ENCODE measurements at places on chromosomes 7 and 10.
A peak's percentile ranks its signal among the peaks of the same experiment; 100 is the strongest.

GRCh38 chr10:89391907-89392756, at the start of gene IFIT1:
Gene IFIT1 (plus strand): TSS chr10:89392623. CDS start chr10:89392713, 90 bp downstream.
- DNase-seq, result peak; percentile 10

- DNase-seq, result no peak
Measured at GRCh38 chr10:120103738-120104560, 211.4 kb downstream of the SEC23IP start.

GRCh38 chr7:23469961-23470250, 385 bp downstream of the IGF2BP3 start:
- DNase-seq, result peak; percentile 14

- DNase-seq, result no peak
Measured at GRCh38 chr10:71743089-71743838, 23.7 kb upstream of the C10orf105 start.

DNA sequence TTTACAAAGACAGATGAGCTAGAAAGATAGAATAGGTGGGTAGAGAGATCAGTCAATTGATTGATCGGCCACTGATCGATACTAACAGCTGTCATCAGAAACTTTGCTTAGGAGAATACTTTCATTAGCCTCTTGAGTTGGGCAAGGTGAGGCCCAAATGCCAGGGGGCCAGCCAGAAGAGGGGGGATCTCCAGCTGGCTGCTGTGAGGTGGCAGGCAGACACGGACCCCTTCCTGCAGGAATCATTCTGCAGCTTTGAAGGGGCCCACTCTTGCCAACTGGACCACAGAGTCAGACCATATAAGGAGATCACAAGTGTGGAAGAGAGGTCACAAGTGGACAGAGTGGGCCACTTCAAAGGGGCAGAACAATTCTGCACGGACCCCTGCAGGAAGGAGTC, 62.9 kb upstream of the DOCK1 start:
- DNase-seq, result no peak

DNA sequence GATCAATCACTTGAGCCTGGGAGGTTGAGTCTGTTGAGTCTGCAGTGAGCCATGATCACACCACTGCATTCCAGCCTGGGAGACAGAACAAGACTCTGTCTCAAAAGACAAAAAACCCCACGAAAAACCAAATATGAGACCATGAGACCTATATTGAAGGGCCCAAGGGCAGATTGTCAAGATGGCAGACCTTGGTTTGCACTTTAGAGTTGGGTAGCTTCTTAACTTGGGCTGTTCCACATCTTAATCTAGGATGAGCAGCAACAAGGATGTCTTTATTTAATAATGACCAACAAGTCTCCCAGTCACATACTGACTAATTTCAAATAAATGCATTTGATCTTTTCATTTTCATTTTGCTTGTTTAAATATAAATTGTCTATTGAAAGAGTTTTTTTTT, 43.8 kb downstream of the KAT6B start:
- no peak for DNase-seq

DNA sequence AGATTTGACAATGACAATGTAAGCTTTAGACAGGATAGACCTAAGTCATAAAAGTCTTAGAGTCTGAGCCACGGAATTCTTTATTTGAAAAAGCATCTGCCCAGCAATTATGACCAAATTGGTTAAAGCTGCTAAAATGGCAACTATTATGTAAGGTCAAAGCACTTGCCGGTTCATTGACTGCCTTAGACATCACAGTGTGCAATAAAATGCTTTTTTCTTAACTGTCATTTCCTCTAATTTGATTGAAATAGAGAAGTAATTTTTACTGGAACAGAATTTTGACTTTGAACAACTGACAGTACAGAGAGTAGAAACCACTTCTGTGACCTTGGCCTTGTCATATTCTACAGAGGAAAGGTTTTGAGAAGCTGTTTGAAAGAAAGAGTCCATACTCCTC, 142.9 kb downstream of the THSD7A start:
- DNase-seq, result no peak

DNA sequence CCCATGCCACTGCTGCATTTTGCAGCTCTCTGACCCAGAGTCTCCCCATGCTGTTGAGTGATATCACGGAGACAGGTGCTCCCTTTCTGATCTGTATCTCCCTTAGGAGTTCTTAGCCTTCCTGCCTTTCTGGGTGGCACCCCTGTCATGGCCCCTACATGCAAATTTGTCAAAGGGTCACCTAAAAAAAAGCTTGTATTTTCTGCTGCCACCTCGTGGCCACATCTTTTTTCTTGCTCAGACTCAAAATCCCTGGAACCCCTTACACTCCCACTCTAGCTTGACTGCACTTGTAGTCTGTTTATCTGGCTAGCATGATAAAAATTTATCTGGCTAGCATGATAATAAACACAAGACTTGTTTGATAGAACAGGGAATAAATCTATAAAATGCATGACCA, 809.1 kb downstream of the SORCS1 start:
- DNase-seq, result no peak

GRCh38 chr7:36088966-36089365, 64.1 kb upstream of the EEPD1 start:
- DNase-seq, result no peak

DNA sequence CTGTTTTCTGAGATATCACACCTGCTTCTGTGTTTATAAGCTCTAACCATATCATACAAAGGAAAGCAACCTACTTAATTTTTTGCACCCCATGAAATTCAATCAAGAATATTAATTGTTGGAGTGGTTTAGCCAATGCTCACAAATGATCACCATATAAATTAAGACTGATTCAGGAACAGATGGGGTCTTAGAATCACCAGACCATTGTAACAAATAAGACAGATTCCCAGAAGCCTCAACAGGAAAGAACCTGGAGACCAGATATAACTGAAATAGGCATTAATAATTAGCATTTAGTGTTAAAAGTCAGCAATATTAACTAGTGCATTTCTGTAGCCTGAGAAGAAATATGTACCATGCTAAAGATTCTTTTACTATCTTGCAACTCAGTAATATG, 73.6 kb downstream of the SLC13A1 start:
- DNase-seq, result no peak

GRCh38 chr7:120973849-120974248, 14.7 kb upstream of the CPED1 start:
- no peak for DNase-seq

DNA sequence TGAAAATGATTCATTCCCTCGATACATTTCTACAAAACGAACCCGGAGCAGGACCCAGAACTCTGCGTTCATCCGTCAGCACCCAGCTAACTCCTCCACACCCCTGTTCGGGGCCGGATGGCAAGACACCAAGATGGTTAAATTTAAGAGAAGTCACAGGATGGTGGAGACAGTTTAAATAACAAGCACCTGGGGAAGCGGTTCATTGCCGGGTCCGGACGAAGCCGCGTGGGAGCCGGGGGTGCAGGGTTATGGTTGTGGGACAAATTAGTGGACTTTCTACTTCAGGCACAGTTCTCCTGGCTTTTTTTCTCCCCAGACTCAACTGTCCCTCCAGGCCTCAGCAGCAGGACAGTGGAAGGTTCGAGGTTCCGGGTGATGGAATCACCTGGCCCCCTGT, 45.4 kb downstream of the ASB13 start:
- DNase-seq, result no peak

DNA sequence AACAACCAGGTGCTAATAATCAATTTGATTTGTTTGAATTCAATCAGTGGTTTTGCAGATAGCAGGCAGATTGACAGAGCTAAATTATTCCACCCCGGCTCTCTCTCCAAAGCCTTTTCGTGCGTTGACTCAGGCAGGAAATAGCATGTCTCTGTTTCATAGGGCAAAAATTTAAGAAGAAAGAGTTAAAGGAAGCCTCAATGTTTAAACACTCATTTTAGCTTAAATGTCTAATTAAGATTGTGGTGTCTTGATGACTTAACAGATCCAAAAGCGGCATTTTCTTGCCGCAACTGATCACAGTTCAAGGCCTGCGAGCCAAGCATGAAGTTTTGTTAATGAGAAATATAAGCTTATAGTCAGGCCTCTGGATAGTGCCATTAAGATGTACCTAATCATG, 1051.1 kb upstream of the AUTS2 start:
- DNase-seq, result no peak

DNA sequence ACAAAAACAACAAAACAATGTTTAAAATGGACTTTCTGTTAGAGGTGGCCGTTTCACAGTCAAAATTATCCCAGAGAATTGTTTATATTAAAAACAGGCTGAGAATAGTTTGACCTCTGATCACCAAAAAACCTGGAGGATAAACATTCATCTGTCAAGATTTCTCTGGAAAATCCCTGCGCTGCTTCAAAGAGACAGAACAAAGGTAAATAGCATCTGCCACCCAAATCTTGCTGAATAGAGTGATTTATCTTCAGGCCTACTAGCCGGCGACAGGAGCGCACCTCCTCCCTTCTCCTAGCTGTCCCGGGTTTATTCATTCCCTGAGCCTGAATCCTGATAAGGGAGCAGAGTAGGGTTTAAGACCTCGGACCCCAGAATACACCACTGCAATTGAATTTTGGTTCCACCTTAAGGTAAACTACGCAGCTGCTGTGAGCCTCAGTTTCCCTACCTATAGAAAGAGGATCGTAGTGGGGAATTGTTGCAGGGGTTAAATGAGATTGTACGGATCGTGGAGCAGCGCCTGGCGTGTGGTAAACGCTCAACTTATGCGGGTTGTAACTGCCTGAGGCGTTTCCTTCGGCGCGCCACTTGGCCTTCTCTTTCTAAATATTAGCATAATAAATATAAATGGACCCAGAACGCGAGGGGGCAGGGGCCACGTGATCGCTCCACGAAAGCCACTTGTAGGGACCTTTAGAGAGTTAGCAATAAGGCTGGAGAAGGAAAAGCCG, 498 bp upstream of the ST7 start:
- DNase-seq, result no peak

DNA sequence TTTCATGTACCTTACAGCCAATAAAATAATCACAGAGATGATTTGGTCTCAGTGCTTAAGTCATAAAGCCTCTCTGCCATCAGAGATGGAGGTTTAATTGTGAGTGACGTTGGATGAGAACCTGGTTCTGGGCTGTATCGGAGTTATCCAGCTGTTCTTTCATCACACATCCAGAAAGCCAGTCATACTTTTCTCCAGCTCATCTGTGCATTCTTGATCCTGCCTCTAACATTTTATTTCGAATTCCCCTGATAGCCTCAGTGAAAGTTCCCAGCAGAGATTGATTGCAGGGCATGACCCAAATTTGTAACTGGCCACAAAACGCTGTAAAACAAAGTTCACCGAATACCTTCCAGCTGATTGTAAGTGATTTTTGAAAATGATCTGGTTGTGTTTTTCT, 212.6 kb upstream of the HABP2 start:
- no peak for DNase-seq

GRCh38 chr10:86085686-86086085, 280.9 kb downstream of the GRID1 start:
- DNase-seq, result no peak

- no peak for DNase-seq
Measured at GRCh38 chr7:75762350-75762917, 9.6 kb downstream of the CCL26 start.

- DNase-seq, result no peak
Measured at GRCh38 chr7:137476937-137477336, 133.4 kb upstream of the PTN start.

- peak; percentile 32 for DNase-seq
Measured at GRCh38 chr7:480531-481218, 39.0 kb downstream of the PDGFA start.

DNA sequence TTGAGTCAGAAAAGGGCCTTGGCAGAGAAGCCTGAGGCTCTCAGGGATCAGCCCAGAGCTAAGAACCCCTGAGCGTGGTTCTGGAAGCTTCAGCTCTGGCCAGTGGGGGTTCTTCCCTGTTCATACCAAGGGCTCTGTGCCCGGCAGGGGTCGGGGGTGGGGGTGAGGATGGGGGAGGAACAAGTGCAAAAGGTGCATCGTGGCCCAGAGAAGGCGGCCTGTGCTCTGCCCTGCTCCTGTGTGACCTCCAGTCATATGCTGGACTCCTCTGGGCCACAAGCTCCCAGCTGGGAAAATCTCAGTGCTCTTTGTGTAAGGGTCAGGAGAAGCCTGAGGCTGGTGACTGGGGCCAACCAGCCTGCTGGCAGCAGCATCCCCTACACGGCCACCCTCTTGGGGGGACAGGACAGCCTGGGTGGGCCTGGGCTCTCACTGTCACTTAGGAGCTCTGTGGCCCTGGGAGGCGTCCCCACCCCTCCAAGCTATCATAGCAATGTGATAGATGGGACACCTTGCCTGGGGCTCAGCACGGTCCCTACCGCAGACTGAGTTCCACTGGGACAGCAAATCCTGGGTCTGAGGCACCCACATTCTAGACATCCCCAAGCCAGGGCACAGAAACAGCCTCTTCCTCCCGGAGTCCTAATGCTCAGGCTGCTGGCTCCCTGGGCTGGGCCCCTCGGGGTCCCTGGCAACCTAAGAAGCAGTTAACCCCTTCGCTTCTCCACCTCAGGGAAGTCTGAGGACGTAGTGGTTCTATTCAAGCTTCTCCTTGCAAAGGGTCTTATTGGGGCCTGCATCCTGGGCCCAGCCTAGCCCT, 2.5 kb downstream of the MMRN2 start:
- no peak for DNase-seq

GRCh38 chr7:37394158-37394557, 54.5 kb downstream of the ELMO1 start:
- no peak for DNase-seq

GRCh38 chr10:6299234-6299633, 96.5 kb downstream of the PFKFB3 start:
- DNase-seq, result no peak

GRCh38 chr10:16915300-16915699, 98.1 kb upstream of the RSU1 start:
- DNase-seq, result no peak

DNA sequence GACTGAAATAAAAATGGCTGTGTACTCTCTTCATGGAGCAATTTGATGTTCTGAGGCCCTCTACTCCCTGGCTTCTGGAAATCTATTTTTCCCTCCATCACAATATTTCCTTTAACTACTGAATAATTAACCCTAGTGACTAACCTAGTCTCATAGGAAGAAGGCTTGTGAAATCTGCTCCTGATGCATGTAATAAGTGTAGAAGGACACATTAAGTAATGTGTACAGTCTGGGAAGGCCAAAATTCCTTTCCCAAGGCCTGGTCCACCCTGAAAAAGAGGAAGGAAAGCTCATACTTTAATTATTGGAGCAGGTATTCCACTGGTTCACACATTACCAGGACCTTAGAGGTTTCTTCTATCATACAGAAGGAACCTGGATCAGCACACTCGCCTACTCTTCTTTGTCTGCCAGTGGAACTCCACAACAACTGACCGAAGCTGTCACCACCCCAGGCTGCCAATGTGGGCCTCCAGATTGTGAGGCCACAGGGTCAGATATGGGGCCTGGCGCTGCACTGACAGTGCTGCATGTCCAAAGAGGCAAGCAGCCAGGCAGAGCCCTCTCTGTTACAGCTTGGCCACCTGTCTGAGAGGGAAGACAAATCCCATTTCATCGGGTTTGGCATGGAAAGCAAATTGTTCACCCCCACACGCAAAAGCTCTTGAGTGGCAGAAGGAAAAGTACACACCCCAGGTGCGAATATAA, 54.4 kb upstream of the FAM133B start:
- DNase-seq, result no peak

- no peak for DNase-seq
Measured at GRCh38 chr10:31994926-31995325, 61.3 kb downstream of the KIF5B start.
